ENCODE measurements at places on chromosomes 13 and 19. TPM values are rescaled to one million over a fixed set of nuclear protein-coding genes. Genes with fewer than 3 reads are reported as not detected.

The F2RL3 gene
- not detected for total RNA-seq

The SOX21 gene
- total RNA-seq: not detected

The PLIN4 gene
- not detected for total RNA-seq

GRCh38 chr13:44266772-44267171, 106.9 kb upstream of the SERP2 start:
- no peak overlapping the region for H3K4me3 ChIP-seq
- H3K36me3 ChIP-seq: no peaks in the 10 kb centered on the region
- H3K27me3 ChIP-seq: peaks cover 10% of the 10 kb centered on the region

DNA sequence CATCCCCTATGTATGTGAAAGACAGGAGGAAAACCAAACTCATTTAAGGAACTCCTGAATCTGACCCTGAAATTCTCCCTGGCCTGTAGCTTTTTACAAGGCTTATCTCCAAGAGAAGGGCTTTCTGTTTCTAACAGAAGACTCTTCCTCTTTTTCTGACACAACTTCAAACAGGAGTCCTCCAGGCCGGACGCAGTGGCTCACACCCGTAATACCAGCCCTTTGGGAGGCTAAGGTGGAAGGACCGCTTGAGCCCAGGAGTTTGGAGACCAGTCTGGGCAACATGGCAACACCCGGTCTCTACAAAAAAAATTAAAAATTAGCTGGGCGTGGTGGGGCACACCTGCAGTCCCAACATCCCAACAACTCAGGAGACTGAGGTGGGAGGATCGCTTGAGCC, 41.9 kb downstream of the CARS2 start:
- H3K36me3 ChIP-seq: peaks cover 67% of the 10 kb centered on the region
- no peak overlapping the region for H3K27ac ChIP-seq
- H3K4me3 ChIP-seq: no peak overlapping the region
- no peaks in the 10 kb centered on the region for H3K27me3 ChIP-seq

GRCh38 chr13:53054569-53054968, 26.0 kb downstream of the OLFM4 start:
- no peaks in the 10 kb centered on the region for H3K27me3 ChIP-seq
- H3K27ac ChIP-seq: no peak overlapping the region
- no peak overlapping the region for H3K4me3 ChIP-seq
- no peaks in the 10 kb centered on the region for H3K4me1 ChIP-seq
- no peaks in the 10 kb centered on the region for H3K36me3 ChIP-seq

GRCh38 chr13:57969951-57970350, 338.4 kb downstream of the PCDH17 start:
- no peaks in the 10 kb centered on the region for H3K4me1 ChIP-seq
- no peak overlapping the region for H3K4me3 ChIP-seq
- DNase-seq: no peak
- no peaks in the 10 kb centered on the region for H3K36me3 ChIP-seq
- H3K27me3 ChIP-seq: no peaks in the 10 kb centered on the region

- peak overlapping the region; percentile 99 for H3K4me3 ChIP-seq
- peaks cover 66% of the 10 kb centered on the region for H3K4me1 ChIP-seq
- peak overlapping the region; percentile 86 for H3K27ac ChIP-seq
Observed at GRCh38 chr19:18421371-18421959, 2.3 kb downstream of the SSBP4 start.

GRCh38 chr19:55212447-55212846, 3.1 kb upstream of the PTPRH start:
- H3K27ac ChIP-seq: no peak overlapping the region
- peaks cover 23% of the 10 kb centered on the region for H3K27me3 ChIP-seq
- no peak overlapping the region for H3K4me3 ChIP-seq
- DNase-seq: peak; percentile 77

DNA sequence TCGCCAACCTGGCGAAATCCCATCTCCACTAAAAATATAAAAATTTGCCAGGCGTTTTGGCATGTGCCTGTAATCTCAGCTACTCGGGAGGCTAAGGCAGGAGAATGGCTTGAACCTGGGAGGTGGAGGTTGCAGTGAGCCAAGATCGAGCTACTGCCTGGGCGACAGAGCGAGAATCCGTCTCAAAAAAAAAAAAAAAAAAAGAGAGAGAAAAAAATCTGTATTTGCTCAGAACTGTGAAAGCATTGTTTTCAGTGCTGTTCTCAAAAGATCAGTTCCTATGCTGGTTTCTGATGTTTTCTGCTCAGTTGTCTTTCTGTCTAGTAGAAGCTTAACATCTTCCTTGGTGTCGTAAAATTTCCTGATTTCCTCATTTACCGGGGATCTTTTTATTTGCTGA, 2.5 kb downstream of the SF3A2 start:
- peaks cover 2% of the 10 kb centered on the region for H3K27me3 ChIP-seq
- peak overlapping the region; percentile 100 for H3K27ac ChIP-seq
- peaks cover 59% of the 10 kb centered on the region for H3K4me1 ChIP-seq
- H3K4me3 ChIP-seq: peak overlapping the region; percentile 100

GRCh38 chr19:1169921-1170885, 3.9 kb downstream of the SBNO2 start:
- no peak overlapping the region for H3K27ac ChIP-seq
- no peak overlapping the region for H3K4me3 ChIP-seq
- peaks cover 17% of the 10 kb centered on the region for H3K36me3 ChIP-seq
- no peaks in the 10 kb centered on the region for H3K27me3 ChIP-seq
- DNase-seq: no peak
- peaks cover 21% of the 10 kb centered on the region for H3K4me1 ChIP-seq

GRCh38 chr13:26705536-26705935, 55.0 kb downstream of the GPR12 start:
- no peaks in the 10 kb centered on the region for H3K4me1 ChIP-seq
- H3K4me3 ChIP-seq: no peak overlapping the region
- no peak overlapping the region for H3K27ac ChIP-seq
- no peaks in the 10 kb centered on the region for H3K36me3 ChIP-seq
- H3K27me3 ChIP-seq: peaks cover 2% of the 10 kb centered on the region
- no peak for DNase-seq

DNA sequence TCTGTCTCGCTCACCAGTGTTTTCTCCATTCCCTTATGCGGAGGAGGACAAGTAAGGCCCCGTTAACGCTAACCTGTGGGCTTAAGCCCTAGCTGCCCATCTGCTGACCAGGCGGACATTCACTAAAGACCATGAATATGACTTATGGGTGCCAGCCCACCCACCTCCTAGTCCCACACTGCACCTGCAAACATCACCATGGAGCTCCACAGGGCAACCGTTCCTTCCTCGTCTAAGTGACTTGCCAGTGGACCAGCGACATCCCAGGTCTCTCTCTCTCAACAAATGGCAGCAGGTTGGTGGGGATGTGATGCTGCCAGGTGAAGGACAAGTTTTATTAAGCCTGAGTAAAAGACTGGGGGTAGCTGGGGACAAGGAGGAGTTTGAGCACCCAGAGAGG, 55.2 kb downstream of the CCDC70 start:
- no peak for DNase-seq
- H3K27ac ChIP-seq: no peak overlapping the region
- no peaks in the 10 kb centered on the region for H3K36me3 ChIP-seq
- H3K4me1 ChIP-seq: peaks cover 5% of the 10 kb centered on the region
- H3K4me3 ChIP-seq: no peak overlapping the region

DNA sequence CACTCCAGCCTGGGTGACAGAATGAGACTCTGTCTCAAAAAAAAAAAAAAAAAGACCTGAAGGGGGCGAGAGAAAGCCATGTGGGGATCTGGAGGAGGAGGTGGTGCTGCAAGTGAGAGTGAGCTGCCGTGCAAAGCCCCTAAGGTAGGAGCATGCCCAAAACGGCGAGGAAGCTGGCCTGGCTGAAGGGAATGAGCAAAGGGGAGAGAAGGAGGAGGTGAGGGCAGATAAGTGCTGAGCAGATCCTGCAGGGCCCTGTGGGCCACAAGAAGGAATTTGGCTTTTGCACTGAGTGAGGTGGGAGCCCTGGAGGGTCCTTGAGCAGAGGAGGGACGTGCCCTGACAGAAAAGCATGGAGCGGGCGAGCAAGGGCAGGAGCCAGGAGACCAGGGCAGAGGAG, 19.4 kb upstream of the ADGRE5 start:
- H3K27me3 ChIP-seq: no peaks in the 10 kb centered on the region
- peaks cover 2% of the 10 kb centered on the region for H3K36me3 ChIP-seq
- H3K4me1 ChIP-seq: peaks cover 30% of the 10 kb centered on the region
- H3K4me3 ChIP-seq: peak overlapping the region; percentile 93

DNA sequence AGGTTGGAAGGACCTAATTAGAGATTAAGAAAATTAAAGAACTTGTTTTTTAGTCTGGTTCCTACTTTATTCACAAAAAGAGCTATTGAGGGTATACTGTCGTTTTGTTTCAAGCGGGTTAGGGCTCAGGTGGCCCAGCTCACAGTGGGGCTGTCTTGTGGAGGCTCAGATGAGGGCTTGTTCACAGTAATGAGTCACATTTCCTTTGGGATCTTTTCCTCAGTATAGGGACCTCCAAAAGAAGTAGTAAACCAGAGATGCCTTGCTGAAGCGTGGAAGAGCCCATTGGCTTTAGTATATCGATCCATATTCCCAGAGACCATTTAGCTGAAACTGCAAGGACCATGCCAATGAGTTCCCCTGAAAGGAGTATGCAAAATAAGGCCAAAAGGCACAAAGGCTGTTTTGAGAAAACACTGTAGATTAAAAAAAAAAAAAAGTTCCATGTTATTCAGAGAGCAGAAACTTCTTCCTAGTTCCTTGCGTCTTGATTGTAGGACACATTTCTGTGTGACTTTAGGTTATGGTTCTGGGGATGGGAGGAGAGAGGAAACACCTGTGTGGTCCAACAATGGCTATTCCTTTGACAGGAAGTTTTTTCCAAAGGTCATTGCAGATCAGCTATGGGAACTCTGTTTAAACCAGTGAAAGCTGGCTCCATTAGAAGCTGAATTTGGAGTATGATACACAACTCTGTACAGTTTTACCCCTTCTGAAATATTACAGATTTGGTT, 32.8 kb upstream of the GPI start:
- H3K4me1 ChIP-seq: peaks cover 3% of the 10 kb centered on the region
- H3K36me3 ChIP-seq: peaks cover 15% of the 10 kb centered on the region
- H3K27me3 ChIP-seq: no peaks in the 10 kb centered on the region
- no peak for DNase-seq
- H3K27ac ChIP-seq: no peak overlapping the region

- H3K36me3 ChIP-seq: no peaks in the 10 kb centered on the region
- H3K27ac ChIP-seq: no peak overlapping the region
- H3K4me1 ChIP-seq: no peaks in the 10 kb centered on the region
- peaks cover 1% of the 10 kb centered on the region for H3K27me3 ChIP-seq
Observed at GRCh38 chr13:76677043-76677442, 209.2 kb downstream of the KCTD12 start.

GRCh38 chr13:30091691-30092090, 215.7 kb downstream of the KATNAL1 start:
- no peaks in the 10 kb centered on the region for H3K36me3 ChIP-seq
- no peak overlapping the region for H3K4me3 ChIP-seq

DNA sequence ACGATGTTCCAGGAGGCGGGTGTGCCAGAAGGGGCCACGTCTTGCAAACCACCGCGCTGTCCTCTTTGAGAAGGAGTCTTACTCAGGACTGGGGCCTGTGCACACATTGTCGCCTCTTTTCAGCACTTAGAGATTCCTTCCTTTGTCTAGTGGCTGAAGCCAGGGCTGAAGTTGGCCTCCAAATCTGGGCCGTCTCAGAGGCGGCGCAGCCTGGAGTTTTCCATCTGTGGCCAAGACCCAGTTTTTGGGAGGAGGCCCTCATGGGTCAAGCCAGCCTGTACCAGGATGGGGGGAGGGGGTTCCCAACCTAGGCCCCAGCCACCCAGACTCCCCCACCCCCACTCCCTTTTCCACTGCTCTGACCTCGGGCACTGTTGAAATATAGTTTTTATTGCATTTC, 11.8 kb downstream of the ANO8 start:
- no peak for DNase-seq
- H3K36me3 ChIP-seq: peaks cover 16% of the 10 kb centered on the region
- H3K4me1 ChIP-seq: no peaks in the 10 kb centered on the region
- no peaks in the 10 kb centered on the region for H3K27me3 ChIP-seq
- H3K4me3 ChIP-seq: no peak overlapping the region
- no peak overlapping the region for H3K27ac ChIP-seq

- H3K27ac ChIP-seq: no peak overlapping the region
- H3K4me3 ChIP-seq: no peak overlapping the region
- no peak for DNase-seq
- peaks cover 55% of the 10 kb centered on the region for H3K36me3 ChIP-seq
- no peaks in the 10 kb centered on the region for H3K27me3 ChIP-seq
Observed at GRCh38 chr19:10631874-10632273, 6.5 kb downstream of the SLC44A2 start.
